ENCODE measurements at places on chromosomes 3 and 15.
A peak's percentile ranks its signal among the peaks of the same experiment; 100 is the strongest.

- no peak for DNase-seq
Observed at GRCh38 chr15:65366122-65366892, 11.5 kb downstream of the IGDCC3 start.

- no peak for DNase-seq
Observed at GRCh38 chr3:49900491-49901153, 3.1 kb downstream of the MST1R start.

GRCh38 chr15:44705986-44706385 lies 5.1 kb downstream of the PATL2 start:
- DNase-seq: no peak

GRCh38 chr15:71114887-71115566 lies at the start of gene THSD4:
Gene THSD4 (plus strand): TSS chr15:71115471.
- DNase-seq: peak; percentile 67

GRCh38 chr3:13403847-13404246 lies 16.3 kb downstream of the NUP210 start:
- DNase-seq: no peak

DNA sequence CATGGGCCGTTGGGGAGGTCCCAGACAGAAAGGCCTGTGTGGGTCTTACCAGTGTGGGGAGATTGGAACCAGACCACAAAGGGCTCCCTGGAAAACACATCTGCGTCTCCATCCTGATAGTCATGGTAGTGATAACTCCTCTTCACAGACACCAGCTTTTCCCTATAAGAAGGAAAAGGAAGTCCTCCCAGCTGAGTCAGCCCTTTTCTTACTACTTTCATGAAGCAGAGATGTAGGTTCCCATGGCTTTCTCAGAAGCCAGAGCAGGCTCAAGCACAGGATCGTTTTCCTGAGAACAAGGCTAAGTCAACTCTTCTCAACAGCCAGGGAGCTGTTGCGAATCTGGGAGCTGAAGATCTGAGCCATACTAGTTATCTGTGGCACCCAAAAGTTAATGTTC lies 6.1 kb downstream of the DNASE1L3 start:
- DNase-seq: no peak

GRCh38 chr3:170220871-170221270 lies 1.4 kb upstream of the PRKCI start:
- DNase-seq: no peak

Measured in stimulated activated CD4-positive, alpha-beta T cell treated with anti-CD3 and anti-CD28 coated beads, Interleukin-2, amount 100 ng/mL, for 48 hours (primary cell).